B cell (primary cell): ENCODE measurements at places on chromosomes 2 and 18.

- peak overlapping the region; percentile 91 for H3K4me3 ChIP-seq
- peaks cover 38% of the 10 kb centered on the region for H3K4me1 ChIP-seq
- H3K27me3 ChIP-seq = no peaks in the 10 kb centered on the region
- H3K36me3 ChIP-seq = no peaks in the 10 kb centered on the region
These were observed 543 bp upstream of the STARD7 start for GRCh38 chr2:96209011-96209728.

DNA sequence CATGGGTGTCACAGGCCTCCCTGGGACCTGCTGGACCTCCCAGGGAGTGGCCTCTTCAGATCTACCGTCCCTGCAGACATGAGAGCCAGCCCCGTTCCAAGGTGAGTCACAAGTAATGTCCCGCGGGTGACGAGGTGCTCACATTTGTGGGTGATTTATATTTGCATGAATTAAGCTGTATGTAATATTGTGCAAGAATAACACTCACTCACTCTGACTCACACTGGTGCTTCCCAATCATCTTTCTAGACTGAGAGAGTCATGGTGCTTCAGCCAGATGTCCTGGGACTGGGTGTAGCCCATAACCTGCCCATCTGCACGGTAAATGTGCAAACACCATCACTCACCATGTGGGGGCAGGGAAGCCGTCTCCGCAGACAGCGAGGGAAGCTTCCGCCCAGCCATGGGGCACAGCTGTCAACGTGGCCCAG, 347.5 kb upstream of the SALL3 start:
- DNase-seq = no peak
- H3K4me1 ChIP-seq = peaks cover 10% of the 10 kb centered on the region
- H3K27ac ChIP-seq = no peak overlapping the region
- H3K4me3 ChIP-seq = no peak overlapping the region
- no peaks in the 10 kb centered on the region for H3K36me3 ChIP-seq
- H3K27me3 ChIP-seq = no peaks in the 10 kb centered on the region

DNA sequence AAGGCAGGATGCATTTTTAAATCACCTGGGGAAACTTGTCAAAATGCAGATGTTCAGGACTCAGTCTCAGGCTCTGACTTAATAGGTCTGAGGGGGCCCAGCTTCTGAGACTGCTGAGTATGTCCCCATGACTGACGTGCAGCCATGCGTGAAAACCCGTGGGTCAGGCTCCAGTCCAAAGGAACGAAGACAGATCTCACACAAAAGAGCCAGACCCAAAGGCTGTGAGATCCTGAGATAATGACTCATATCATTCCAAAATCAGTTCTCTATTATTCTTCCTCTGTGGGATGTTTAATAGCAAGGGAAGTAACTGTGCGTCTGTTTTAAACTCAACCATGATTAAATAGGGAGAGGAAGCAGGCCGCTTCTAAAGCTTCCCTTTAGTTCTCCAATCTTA, 107.4 kb upstream of the ACAA2 start:
- H3K27ac ChIP-seq = no peak overlapping the region
- no peaks in the 10 kb centered on the region for H3K36me3 ChIP-seq
- DNase-seq = no peak
- peaks cover 4% of the 10 kb centered on the region for H3K4me1 ChIP-seq
- H3K4me3 ChIP-seq = no peak overlapping the region

DNA sequence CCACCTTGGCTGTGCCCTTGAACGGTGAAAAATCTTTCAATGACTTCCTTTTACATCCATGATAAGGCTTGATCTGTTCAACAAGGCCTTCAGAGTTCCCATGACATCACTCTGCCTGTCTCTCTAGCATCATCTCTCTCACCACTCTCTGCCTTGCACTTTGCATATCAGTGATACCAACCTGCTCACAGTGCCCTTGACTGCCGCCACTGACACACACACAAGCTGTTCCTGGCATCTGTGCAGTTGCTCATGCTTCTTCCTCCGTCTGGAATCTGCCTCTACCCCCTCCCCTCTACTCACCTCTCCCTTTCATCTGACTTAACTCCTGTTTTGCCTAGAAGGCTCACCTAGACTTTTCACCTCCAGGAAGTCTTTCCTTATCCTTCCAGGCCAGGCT, 79.1 kb upstream of the SEC11C start:
- no peak overlapping the region for H3K27ac ChIP-seq
- H3K36me3 ChIP-seq = no peaks in the 10 kb centered on the region
- H3K27me3 ChIP-seq = no peaks in the 10 kb centered on the region

DNA sequence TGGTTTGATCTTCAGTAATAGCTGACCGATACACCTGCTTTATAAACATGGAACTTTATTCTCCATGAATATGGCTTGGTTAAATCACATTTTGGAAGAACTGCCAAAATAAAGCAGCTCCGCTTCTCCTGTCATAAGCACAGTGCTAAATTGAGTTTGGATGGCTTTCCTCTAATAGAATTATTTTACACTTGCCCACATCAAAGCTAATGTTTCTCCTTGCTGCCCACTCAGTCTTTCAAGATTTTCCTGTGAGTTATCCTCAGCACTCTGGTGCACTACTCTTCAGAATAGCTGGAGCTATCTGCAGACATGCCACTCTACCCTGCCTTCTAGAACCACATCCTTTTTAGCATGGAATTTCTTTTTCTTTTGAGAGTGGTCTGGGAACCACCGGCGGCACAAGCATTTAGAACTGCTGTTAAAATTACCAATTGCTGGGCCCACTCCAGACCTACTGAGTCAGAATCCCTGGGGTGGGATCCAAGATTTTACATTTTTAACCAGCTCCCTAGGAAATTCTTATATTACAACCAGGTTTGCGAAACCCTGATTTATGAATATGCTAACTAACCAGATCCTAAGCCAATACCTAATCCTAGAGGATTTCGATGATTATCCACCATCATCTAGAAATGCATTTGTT, 283.3 kb downstream of the AFF3 start:
- no peak for DNase-seq
- no peaks in the 10 kb centered on the region for H3K27me3 ChIP-seq
- no peak overlapping the region for H3K27ac ChIP-seq
- H3K36me3 ChIP-seq = no peaks in the 10 kb centered on the region

DNA sequence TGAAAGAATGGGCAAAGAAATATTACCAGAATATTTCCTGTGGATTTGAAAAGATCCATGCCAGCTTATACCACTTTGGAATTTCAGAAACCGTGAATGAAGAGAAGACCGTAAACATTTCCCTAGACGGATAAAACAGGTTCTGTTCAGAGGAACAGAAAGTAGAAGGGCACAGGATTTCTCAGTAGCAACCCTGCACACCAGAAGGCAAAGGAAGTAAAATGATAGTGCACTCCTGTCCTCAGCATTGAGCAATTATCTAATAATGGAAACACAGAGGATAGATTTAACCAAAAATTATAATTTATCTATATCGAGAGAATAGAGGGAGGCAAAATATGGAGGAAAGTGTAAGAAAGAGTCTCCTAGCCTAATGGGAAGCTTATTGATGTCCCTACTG, 87.0 kb upstream of the ITGA6 start:
- no peaks in the 10 kb centered on the region for H3K36me3 ChIP-seq
- H3K27ac ChIP-seq = no peak overlapping the region
- H3K4me1 ChIP-seq = peaks cover 5% of the 10 kb centered on the region
- no peaks in the 10 kb centered on the region for H3K27me3 ChIP-seq
- H3K4me3 ChIP-seq = no peak overlapping the region
- no peak for DNase-seq

DNA sequence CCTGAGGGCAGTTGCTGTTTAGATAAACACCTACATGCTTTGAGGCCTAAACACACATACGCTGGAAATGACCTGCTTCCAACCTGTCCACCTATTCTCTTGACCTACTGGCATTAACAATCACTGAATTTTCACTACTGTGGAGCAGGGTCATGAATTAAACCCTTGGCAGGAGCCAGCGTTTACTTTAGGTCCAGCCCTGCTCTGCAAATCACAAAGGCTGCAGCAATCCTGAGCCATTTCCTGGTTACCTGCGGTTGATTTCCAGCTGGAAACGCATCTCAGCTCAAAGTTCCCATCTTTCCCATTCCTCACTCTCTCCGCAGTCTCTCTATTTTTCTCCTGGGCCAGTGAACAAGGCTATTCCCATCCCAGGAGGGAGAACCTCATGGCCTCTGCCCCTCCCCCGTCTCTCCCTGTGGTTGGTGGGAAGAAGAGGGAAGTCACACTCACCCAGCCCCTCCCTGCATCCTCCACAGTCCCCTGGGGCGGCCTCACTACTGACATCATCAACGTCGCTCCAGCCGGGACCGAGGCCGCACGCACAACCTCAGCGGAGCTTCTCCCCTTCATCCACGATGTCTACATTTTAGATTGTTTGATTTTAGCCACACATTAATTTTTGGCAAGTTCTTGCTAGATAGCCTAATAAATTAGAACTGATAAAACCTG, 84.5 kb upstream of the SNTG2 start:
- no peaks in the 10 kb centered on the region for H3K36me3 ChIP-seq
- H3K4me1 ChIP-seq = no peaks in the 10 kb centered on the region
- peaks cover 9% of the 10 kb centered on the region for H3K27me3 ChIP-seq
- no peak overlapping the region for H3K4me3 ChIP-seq
- no peak overlapping the region for H3K27ac ChIP-seq
- DNase-seq = no peak

GRCh38 chr2:9975328-9975727, 23.8 kb downstream of the GRHL1 start:
- peaks cover 3% of the 10 kb centered on the region for H3K27me3 ChIP-seq
- H3K4me1 ChIP-seq = no peaks in the 10 kb centered on the region
- H3K27ac ChIP-seq = no peak overlapping the region
- no peak for DNase-seq
- H3K4me3 ChIP-seq = no peak overlapping the region

DNA sequence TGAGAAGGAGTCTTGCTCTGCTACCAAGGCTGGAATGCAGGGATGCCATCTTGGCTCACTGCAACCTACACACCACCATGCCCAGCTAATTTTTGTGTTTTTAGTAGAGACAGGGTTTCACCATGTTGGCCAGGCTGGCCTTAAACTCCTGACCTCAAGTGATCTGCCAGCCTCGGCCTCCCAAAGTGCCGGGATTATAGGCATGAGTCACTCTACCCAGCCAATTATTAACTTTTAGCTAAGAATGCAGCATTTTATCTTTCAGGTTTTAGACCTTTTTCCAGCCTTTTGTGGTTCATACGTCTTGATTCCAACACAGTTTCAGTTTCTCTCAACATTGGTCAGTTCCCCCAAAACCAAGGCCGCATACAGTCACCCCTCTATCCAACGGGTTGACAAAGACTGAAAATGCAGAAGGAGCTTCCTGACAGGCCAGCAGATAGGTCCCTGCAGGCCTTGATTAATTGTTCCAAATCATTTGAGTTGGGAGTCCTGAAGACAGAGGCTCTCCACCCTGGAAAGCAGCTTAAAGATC, 262.2 kb upstream of the KLHL29 start:
- no peak for DNase-seq
- no peaks in the 10 kb centered on the region for H3K27me3 ChIP-seq
- no peaks in the 10 kb centered on the region for H3K36me3 ChIP-seq
- no peak overlapping the region for H3K27ac ChIP-seq
- no peak overlapping the region for H3K4me3 ChIP-seq

DNA sequence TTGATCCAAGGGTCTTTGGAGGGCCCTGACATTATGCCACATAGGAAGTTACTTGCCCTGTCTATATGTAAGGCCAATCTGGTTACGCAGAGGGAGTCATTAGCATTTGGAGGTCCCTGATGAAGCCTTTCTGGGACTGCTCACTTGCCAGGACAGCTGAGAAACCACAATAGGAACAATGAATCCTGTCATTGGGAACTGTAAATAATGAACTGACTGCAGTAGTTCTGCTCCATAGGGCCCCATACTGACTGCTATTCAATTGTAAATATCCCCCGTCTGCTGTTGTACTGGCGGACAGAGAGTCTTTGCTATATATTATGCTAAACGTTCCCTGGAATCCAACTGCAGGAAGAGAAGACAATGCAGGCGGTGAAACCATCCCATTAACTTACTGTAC, 149.4 kb upstream of the DCC start:
- H3K27ac ChIP-seq = no peak overlapping the region
- H3K4me1 ChIP-seq = no peaks in the 10 kb centered on the region
- H3K4me3 ChIP-seq = no peak overlapping the region
- H3K36me3 ChIP-seq = no peaks in the 10 kb centered on the region
- no peak for DNase-seq
- H3K27me3 ChIP-seq = no peaks in the 10 kb centered on the region

DNA sequence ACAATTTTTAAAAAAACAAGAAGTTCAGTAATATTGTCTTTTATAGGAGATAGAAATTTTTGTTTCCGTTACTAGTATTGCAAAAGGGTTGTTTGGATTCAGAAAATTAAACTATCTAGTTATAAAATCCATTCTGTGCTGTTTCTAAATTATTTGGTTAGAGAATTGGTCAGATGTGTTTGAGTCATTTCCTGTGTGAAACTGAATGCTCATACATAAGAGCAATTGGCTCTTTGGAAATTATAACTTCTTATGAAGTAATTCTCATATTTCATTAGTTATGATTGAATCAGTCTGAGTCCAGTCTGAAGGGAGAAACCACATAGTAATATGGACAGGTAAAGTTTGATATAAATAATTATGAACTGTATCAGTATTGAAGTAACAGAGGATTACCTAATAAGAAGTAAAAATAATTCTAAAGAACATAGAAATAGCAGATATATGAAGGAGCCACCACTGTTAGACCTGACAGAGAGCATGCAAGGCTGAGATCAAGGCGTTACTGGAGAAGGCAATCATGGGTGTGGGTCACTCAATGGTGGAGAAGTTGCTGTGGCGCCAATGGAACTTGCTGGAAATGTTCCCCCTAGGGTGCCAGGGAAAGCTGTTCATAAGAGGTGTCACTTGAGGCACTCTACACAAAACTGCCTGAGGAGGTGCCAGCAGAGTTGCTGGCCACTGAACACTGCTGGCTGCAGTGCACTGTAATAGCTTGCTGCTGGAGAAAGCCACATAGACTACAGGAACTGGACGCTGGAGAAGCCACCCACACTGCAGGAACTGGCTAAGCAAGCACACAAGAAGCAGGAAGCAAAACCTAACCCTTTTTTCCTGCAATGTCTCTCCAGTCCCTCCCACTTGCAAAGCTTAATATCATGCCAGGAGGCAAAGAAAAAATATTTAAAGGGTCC, 18.0 kb upstream of the FAP start:
- no peak overlapping the region for H3K27ac ChIP-seq
- H3K36me3 ChIP-seq = no peaks in the 10 kb centered on the region
- H3K4me1 ChIP-seq = peaks cover 6% of the 10 kb centered on the region
- H3K4me3 ChIP-seq = no peak overlapping the region
- no peak for DNase-seq

GRCh38 chr2:132731441-132731840, 61.4 kb upstream of the LYPD1 start:
- H3K4me3 ChIP-seq = no peak overlapping the region
- no peaks in the 10 kb centered on the region for H3K36me3 ChIP-seq
- H3K4me1 ChIP-seq = no peaks in the 10 kb centered on the region

DNA sequence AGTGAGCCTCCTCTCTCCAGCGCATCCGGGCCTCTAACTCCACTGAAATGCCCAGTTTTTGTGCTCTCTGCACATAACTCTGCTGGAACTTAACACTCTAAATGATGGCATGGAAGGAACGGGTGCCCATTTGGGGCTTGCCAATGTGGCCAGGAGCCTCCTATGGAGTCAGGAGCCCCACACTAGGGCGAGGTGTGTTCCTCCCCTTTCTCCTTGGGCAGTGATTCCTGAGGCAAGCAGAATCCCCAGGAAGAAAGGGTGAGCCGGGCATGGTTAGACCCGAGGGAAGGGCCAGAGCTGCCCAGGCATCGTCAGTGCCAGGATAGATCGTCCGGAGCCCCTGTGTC, 63.0 kb downstream of the DDX1 start:
- no peak overlapping the region for H3K27ac ChIP-seq
- no peaks in the 10 kb centered on the region for H3K27me3 ChIP-seq
- H3K36me3 ChIP-seq = no peaks in the 10 kb centered on the region
